GM12878 (cell line): ENCODE measurements at places on chromosomes 6 and 20.

GRCh38 chr20:23092861-23093495, 6.9 kb upstream of the CD93 start:
- DNase-seq: no peak

GRCh38 chr6:148285205-148285604, 57.4 kb upstream of the SASH1 start:
- DNase-seq: no peak

DNA sequence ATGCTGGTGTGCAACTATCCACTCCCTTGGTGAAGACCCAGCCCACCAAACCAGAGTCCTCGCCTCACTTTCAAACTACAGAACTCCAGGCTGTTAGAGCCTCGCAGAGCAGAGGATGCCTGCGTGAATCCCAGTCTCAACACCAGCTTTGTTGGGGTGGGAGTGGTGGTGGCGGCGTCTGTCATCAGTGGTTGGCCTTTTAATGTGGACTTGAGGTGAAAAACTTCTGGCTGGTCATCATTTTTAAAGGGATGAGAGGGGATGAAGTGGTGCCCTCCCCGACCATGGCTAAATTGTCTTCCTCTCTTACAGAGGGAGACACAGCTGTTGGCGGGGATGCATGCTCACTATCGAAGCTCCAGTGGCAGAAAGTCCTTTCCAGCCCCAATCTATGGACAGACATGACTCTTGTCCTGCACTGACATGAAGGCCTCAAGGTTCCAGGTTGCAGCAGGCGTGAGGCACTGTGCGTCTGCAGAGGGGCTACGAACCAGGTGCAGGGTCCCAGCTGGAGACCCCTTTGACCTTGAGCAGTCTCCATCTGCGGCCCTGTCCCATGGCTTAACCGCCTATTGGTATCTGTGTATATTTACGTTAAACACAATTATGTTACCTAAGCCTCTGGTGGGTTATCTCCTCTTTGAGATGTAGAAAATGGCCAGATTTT, 54.9 kb downstream of the EZR start:
- no peak for DNase-seq

DNA sequence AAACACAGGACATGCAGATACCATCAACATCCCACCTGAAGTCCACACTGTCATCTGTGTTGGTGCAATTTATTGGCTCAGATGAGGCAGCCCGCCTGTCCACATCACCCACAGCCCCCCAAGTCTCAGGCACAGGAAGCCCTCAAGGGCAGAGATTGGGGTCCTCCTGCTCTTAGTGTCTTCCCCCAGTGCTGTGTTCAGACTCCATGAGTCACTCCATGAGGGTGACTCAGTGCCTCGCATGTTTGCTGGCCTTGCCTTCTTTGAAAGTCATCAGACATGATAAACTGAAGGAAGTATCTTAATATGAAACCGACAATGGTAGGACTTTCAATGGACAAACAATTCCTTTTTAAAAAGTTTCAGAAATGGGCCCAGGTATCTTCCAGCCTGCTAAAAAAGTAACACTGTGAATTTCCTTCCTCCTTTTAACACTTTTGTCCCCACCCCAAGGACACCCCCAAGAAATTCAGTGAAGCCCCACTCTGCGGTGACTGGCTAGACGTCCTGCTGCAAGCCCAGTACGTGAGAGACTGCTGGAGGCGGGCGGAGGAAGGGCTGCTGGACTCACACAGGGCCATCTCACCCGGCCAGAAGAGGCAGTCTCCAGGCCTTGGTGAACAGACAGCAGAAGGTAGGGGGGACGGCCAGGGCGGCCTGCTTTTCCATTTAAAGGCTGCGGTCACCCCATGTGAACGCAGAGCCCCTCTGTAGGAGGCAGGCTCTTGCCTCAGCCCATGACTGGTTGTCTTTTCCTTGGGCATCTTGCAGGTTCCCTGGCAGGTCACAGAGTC, 43.0 kb upstream of the KCNK16 start:
- no peak for DNase-seq

DNA sequence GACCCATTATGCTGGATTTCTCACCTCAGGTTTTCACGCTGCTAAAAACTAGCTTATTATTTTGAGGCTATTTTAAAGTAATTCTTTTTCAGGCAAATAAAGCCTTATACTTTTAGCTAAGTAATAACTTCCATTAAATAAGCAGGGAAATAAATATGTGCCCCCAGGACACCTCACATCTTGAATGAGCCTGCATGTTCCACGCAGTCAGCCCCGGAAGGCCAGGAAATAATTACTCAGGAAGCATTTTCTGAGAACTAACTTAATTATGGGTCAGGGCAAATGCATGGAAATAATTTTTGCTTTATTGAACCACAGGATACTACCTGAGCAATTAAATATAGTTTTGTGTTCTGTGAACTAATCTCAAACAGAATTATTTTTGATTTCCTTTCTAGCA, 41.1 kb downstream of the STX7 start:
- no peak for DNase-seq

GRCh38 chr6:136226674-136227377, 23.3 kb downstream of the MTFR2 start:
- no peak for DNase-seq

DNA sequence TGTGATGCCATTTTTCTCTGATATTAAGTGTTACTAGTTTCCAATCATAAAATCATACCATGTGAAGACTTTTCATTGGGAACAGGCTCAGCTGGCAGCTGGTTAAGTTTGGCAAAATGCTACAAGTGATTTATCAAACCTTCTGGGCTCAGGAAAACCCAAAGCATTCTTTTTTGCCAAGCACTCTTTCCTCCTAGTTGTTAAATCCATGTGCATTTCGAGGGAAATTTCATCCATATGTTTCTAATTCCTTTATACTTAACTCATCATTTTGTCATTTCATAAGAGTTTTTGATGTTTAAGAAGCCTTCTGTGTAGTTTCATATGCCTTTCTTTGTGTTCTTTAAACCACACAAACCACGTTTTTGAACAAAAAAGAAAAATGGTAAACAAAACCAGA, 217.6 kb upstream of the PDE10A start:
- DNase-seq: no peak

- no peak for DNase-seq
Measured at GRCh38 chr20:32352121-32352720, 5.9 kb upstream of the ASXL1 start.

- DNase-seq: no peak
Measured at GRCh38 chr6:24357336-24358218, at the start of gene DCDC2. Gene DCDC2, minus strand, starts transcription at chr6:24358059. Its CDS starts 309 bp downstream, at chr6:24357750.
